ENCODE measurements at places on chromosomes 3 and 15.

DNA sequence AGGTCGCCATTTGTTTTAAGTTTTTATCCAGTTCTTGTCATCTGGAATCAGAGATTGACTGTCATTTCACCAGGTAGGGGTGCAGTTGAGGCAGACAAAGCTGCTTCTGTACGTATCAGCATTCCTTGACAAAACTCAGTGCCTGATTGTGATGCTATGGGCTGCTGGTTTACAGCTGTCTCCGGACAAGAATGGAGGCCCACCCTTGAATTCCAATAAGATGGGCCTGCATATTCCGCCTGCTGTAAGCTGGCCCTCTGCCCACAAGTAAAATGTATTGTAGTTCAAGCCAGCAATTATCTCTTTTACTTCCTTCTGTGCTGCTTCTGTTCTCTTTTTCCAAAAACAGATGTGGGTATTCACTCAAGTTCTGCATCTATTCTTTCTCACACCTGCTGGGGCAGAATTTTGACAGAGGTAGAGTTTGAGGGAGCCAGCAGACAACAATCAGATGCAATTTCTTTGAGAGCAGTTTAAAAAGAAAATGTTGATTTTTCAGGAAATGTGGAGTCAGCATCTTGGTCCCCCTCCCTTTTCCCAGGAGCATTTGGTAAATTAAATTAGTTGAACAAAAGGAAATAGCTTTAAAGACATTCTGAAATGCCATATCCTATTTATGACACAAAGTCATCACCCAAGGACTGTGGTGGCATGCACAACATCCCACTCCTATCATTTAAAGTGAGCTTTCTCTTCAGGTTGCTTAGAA lies 53.5 kb downstream of the IQCH start:
- DNase-seq = no peak

DNA sequence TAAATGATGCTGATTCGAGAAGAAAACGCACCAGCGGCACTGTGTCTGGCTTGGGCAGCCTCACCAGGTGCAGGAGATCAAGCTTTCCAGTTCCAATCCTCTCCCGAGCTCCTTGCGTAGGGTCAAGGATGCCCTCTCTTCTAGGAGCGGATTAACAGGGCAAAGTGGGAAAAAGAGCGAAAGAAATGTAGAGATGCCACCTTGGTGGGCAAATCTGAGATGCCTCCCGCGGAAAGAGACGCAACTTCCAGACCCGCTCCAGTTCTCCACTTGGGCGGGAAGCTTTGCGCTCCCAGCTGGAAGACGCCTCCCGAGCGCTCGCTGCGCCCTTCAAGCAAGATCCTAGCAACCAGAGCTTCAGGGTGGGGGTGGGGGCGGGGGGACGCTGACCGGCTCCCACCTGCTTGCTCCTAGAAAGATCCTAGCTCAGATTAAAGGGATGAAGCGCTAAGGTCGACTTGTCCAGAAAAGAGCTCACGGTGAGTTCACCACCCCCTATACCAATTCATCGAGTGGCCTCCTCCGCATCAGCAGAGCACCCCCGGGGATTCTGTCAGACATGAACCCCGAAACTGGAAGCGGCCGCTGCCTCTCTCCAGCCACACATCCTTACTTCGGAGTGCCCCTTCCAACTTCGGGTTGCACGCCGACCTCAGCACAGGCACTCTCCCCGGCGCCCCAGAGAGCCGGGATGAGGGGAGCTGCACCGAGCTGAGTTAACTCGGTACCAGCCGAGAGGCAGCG lies 769 bp downstream of the TAFA4 start:
- no peak for DNase-seq

GRCh38 chr15:70974004-70974832 lies 81.6 kb downstream of the LRRC49 start:
- no peak for DNase-seq

DNA sequence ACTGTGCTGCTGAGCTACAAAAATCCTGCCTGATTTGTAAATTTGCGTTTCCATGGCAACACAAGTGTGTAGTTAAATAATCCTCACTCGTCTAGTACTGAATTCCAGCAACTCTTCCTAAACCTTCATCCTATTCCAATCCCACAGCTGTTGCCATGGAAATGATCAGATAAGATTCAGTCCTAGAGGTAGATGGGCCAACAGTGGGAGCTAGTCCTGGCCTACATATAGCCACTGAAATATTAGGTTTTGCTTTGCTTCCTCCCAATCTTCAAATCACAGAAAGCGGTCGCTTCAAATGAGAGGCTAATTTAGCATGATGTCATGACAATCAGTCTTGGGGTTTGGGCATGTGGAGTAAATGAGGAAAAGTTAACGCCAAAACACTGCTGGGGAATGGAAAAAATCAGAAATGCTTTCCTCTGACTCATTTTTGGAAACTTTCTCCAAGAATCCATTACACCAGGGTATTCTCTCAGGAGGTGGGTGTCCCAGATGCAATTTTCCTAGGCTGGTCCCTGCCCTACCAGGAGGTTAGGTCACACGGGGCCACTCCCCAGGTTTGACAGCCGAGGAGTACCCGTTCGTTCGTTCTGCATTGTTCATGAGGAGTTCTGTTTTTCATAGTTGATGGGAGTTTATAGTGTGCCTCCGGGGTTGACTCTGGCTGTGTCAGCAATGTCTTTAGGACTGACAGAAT lies 159.2 kb upstream of the SLCO3A1 start:
- no peak for DNase-seq

- no peak for DNase-seq
Observed at GRCh38 chr15:31349233-31350141, 22.9 kb downstream of the KLF13 start.

DNA sequence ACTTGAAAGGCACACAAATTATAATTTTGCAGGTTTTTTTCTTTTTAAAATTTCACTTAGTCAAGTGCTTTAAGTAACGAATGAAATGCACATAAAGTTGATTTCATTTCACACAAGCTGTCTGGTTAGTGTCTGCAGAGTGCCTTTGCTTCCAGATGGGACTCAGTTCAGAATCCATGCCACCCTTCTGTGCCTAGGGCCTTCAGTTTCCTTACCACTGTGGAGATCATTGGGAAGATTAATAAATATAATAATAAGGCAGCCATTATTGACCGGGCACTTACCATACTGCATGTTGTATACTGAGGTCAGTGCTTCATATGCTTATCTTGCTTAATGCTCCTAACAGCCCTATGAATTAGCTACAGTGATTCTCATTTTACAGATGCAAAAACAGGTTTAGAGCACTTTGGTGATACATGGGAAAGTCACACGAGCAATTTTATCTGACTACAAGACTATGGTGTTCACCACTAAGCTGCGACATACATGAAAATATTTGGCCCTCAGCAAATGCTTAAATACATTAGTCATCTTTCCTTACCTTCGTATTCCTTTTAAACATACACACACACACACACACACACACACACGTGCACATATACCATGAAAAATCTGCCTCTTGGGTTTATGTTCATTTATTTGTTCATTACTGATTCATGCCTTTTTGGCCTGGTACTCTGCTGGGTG lies 3.1 kb downstream of the NMNAT3 start:
- no peak for DNase-seq

GRCh38 chr3:126466886-126467610 lies 8.6 kb downstream of the ZXDC start:
- no peak for DNase-seq
